Suprapubic skin (tissue), 4 donors: ENCODE measurements at places on chromosomes 2 and 18. TPM values are rescaled to one million over a fixed set of nuclear protein-coding genes. Genes with fewer than 3 reads are reported as not detected.

DNA sequence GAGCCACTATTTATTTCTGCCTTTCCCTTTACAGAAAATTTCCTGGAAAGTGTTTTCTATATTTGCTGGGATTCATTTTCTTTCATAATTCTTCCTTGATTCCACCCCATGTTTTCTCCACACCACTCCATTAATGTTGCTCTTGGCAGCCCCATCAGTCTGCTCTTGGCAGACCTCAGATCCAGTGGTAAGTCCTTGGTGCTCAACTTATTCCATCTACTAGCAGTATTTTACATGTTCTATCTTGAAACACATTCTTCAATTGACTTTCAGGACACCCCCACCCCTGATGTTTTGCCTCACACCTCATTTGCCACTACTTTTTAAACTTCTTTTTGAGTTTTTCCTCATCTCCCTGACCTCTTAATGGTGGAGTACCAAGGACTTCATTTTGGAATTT lies 65.0 kb downstream of the HNMT start:
- DNase-seq, result no peak

DNA sequence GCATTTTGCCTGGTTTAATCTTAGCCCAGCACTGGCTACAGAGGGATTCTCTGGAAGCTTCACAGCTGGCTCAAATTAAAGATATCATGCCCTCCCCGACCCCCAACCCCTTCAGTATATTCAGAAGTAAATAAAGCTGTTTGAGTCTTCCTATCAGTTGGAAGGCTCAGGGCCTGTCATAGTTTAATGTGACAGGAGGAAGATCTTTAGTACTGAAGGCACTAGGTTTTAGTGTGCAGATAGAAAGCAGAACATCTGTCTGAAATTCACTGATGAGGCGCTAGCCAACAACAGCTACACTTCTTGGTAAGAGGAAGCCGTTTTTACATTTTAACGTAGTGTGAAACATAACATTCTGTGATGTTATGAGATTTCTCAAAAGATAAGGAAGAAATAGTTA lies 969.1 kb upstream of the CDH2 start:
- DNase-seq, result no peak

TM4SF20 gene
- not detected for total RNA-seq

DNA sequence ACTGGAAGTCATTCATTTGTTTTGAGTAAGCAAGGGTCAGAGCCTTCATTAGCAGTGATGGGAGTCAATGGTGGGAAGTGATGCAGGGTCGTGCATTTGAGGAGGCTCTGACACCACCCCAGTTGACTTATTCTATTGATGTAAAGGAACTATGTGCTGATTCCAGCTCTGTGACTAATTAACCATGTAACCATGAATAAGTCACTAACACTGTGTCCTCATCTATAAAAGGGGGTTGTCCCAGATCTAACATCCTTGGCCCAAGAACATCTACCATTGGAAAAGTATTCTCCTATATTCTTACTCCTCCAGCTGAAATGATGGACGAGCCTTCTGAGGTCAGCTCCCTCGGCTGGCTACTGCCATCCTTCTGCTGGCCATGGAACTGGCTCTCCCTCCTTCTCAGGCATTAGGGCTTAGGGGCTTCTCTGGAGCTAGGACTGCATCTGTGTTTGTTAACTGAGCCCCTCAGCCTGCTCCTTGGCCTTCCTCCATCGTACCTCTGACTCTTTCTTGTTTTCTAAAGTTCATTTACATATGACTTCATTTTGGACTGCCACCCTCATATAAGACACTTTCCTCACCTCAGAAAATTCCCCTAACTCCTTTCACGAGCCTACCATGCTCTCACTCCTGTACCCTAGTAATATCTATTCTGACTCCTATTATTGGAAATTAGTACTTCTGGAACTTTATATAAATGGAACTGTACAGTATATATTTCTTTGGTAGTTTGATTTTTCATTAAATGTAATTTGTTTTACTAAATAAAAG lies 115.5 kb downstream of the KCTD1 start:
- DNase-seq, result no peak

- no peak for DNase-seq
These were observed 6.8 kb upstream of the PRSS56 start for GRCh38 chr2:232513353-232513752.
